ENCODE measurements at places on chromosomes 6 and 20. TPM values are rescaled to one million over a fixed set of nuclear protein-coding genes. Genes with fewer than 3 reads are reported as not detected.

Gene SLA2
- not detected for total RNA-seq

Gene TAGAP
- total RNA-seq: not detected

Gene RAMACL
- 0.19 TPM for total RNA-seq

DNA sequence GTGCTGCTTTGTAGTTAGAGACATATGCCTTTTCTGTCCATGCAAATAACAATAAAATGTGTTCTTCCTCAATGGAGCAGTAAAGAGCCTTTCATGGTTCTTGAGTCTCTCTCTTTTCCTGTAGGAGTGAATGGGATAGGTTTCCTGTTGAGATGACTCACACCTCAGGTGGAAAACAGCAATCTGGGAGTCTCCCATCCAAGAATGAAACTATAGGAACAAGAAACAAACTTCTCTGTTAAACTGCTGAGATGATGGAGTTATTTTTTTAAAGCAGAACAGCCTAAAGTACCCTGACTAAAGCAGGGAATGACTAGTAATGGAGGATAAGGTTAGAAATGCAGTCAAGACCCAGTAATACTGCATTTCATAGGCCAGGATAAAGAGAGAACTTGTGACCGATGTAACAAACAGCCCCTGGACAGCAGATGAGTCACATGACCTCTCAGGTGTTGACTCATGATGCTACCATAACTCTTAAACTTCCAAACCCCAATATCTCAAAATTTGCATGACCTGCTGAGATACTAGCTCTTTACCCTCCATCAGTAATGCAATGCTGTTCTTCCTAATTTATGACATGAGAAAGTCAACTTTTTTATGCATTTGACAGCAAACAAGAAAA lies 548.9 kb downstream of the CBLN4 start:
- peak; percentile 51 for DNase-seq

DNA sequence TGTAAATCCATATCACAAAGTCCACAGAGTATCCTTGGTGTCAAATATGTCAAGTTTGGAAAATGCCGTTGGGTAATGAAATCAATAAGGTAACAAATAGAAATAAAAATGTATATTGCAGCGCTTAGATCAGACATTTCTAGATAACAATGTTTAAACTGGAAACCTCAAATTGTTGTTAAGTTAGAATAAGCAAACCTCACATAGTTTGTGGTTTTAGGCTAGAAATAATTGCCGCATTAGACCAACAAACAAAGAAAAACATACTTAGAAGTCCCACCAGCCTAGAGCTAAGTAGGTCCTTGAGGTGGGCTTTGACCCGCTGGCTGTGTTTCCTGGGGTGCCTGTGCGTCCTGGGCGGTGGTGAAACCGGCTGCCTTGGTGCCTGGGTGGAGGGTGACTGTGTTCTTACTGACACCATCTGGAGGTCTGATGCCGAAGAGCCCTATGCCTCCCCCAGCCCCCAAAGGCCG lies 71.4 kb downstream of the DACT2 start:
- DNase-seq: no peak

DNA sequence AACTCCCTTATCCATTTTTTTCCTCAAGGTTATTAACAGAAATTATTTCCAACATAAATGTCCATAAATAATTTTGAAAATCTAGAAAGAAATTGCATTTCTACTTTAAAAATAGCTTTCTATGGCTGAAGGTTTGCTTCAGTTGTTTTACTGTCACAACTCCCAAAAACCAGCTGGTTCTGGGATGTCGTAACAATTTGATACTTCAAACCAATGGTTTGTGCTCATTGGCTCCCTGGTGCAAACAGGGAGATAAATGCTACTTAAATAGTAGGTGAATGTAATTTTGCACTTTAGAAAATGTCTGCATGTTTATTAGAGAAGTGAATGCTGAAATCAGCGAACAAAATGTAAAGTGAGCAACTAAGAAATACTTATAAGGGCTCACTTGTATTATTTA lies 31.1 kb downstream of the LAMA2 start:
- DNase-seq: no peak

GRCh38 chr6:111024681-111025080 lies 42.8 kb downstream of the RPF2 start:
- no peak for DNase-seq

DNA sequence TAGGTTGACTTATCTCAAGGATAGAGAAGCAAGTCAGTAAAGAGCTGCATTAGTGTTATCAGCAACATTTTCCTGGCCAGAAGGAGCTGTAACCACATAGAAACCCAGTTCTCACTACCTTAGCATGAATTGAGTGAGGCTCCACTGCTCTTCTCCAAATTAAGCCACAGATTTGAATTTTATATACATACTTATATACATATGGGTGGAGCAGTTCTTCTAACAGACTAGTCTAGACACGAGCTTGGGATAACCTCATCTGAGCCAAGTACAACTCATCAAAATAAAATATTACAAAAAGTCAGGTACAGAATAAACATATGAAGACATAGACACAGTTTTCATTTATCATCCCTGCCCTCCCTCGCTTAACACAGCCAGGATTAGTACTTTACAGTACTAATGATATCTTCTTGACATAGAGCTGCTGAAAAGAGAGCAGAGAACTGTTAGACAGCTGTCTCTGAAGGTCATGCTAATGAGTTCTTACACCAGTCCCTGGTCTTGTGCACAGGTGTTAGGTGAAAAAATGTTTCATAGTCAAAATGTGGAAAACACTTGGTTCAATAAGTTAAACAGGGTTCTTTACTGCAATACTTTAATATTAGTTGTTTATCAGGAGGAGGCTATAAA lies 147.4 kb upstream of the HTR1E start:
- no peak for DNase-seq

DNA sequence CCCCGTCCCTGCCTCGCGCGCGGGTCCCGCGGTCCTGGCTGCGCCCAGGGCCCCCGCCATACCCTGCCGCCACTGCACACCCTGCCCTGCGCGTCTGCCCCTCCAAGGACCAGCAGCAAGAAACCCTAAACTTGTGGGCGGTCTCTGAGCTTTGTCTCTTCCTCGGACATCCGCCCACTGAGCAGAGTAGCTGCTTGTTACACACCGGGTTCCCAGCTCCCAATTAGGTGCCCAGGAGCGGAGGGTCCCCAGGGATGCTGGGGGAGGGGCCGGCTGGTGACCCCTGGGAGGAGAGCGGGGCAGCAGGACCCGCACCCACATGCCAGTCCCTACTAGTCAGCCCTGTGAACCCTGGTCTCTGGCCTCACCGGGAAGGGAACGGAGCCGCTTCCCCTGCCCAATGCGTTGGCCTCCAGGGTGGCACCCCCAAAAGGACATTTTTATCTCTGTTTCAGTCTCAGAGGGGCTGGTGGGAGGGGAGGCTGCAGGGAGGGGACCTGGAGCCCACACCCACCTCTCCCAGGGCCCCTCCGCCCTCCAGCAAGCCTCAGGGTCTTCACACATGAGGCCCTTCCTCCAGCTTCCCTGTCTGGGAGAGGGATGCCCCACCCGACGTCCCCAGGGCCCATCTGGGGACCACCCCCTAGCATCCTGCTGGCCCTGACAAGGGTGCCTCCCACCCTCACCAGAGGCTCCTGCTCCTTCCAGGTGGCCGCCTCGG lies 10.5 kb downstream of the STMN3 start:
- DNase-seq: no peak

GRCh38 chr6:105869835-105870440 lies 216.2 kb upstream of the PRDM1 start:
- no peak for DNase-seq

GRCh38 chr6:36593569-36594028 lies 563 bp upstream of the SRSF3 start:
- no peak for DNase-seq

GRCh38 chr6:166400181-166400580 lies 17.4 kb upstream of the MPC1 start:
- no peak for DNase-seq

DNA sequence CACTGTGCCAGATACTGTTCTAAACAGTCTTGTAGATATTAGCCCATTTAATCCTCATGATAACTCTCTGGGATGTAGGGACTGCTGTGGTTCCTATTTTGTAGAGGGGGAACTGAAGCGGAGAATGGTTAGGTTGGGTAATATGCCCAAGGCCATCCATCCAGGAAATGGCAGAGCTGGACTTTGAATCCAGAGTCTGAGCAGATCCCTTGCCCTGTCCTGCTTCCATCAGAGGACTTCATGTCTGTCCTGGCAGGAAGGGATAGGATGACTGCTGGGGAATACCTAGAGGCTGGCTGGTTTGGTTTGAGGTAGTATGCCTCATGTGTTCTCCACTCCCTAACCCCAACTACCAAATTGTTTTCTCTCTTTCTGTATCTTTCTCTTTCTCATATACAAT lies 44.6 kb downstream of the SAMD5 start:
- no peak for DNase-seq
